Stimulated activated CD4-positive, alpha-beta T cell treated with anti-CD3 and anti-CD28 coated beads, Interleukin-1b, Interleukin-23, amount 100 ng/mL, for 24 hours (primary cell): ENCODE measurements at places on chromosomes 11 and 22.

GRCh38 chr11:22339611-22340010 is 1.4 kb downstream of the SLC17A6 start:
- no peak for DNase-seq

DNA sequence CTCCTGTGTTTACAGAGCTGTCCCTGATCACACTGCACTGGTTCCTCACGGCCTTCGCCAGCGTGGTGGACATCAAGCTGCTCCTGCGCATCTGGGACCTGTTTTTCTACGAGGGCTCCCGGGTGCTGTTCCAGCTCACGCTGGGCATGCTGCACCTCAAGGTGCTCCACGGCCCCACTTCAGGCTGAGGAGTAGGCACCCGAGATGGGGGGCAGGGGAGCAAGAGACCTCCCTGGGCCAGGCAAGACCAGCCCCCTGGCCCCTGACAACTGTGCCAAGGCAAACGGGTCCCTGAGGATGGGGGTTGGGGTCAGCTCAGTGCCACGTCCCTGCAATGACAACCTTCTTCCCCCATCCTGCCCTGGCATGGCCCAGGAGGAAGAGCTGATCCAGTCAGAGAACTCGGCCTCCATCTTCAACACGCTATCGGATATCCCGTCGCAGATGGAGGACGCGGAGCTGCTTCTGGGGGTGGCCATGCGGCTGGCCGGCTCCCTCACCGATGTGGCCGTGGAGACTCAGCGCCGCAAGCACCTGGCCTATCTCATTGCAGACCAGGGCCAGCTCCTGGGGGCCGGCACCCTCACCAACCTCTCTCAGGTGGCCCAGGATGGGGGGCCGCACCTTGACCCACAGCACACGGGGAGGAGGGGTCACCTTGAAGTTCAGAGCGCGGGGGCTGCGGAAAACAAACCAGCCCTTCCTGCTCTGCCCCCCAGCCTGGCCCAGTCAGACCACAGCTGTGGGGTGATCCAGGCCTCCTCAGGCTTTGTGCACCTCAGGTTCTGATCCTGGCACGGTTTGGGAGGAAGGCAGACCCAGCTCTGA is 35.9 kb downstream of the SGSM3 start:
- DNase-seq = no peak

DNA sequence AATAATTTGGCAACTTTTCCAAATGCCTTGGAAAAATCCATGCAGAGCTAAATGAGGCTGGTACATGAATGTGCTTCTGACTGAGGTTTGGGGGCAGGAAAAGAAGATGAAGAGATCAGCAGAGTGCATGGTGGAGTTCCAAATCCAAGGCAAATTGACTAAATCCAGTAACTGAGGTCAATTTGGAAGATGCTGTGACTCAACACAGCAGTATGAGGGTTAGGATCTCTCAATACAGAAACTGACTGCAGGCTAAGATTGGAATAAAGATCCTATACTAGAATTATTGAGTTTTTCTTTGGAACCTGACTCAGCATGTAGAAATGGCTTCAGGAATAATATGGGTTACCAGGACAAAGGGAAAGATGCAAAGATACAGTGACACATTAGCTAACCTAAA is 99.3 kb upstream of the FAT3 start:
- no peak for DNase-seq

DNA sequence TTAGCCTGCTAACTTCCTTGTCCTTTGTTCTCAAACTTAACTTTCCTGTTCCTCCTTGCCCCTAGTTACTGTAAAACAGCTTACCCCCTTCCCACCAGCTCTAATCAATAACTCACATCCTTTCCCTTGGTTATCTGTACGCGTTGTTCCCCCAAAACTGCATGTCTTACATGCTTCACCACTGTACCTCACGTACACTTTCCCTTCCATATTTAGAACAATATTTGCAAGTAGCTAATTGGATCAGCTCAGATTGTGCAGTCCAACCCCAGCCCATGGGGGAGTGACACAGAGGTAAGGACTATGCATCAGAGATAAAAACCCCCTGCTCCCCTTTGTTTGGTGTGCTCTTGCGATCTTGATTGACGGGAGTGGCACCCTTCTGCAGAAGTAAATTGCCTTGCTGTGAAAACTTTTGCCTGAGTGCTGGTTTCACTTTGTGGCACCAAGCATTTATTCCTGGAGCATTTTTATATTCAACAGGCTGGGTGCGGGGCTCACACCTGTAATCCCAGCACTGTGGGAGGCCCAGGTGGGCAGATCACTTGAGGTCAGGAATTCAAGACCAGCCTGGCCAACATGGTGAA is 30.9 kb downstream of the MIF start:
- no peak for DNase-seq

DNA sequence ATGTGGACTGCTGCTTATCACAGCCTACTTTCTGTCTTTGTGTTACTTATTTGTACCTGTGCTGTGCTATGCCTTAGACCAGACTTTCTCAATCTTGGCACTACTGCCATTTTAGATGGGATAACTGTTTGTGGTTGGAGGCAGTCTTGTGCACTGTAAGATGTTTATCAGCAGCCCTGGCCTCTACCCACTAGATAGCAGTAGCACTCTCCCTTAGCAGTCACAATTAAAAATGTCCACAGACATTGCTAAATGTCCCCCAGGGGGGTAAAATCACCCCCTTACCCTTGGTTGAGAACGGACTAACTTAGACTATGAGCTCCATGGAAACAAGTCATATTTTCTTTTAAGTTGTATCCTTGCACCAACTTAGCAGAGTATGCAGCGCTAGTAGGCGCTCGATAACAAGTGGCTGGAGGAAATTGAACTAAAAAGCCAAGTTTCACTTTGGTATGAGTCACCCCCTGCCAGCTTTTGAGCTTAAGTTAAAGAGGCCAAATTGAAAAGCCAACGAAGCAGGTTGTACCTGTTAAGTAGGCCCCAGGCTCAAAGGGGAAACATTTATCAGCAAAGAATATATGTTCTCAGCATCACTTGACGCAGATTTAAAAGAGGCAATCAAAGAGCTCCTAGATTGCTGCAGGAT is 304.8 kb upstream of the SORL1-AS1 start:
- no peak for DNase-seq

- DNase-seq = peak; percentile 57
These were observed 112.7 kb downstream of the VPREB1 start for GRCh38 chr22:22357024-22357883.

GRCh38 chr11:93653080-93653479 is 8.4 kb upstream of the CEP295 start:
- no peak for DNase-seq

DNA sequence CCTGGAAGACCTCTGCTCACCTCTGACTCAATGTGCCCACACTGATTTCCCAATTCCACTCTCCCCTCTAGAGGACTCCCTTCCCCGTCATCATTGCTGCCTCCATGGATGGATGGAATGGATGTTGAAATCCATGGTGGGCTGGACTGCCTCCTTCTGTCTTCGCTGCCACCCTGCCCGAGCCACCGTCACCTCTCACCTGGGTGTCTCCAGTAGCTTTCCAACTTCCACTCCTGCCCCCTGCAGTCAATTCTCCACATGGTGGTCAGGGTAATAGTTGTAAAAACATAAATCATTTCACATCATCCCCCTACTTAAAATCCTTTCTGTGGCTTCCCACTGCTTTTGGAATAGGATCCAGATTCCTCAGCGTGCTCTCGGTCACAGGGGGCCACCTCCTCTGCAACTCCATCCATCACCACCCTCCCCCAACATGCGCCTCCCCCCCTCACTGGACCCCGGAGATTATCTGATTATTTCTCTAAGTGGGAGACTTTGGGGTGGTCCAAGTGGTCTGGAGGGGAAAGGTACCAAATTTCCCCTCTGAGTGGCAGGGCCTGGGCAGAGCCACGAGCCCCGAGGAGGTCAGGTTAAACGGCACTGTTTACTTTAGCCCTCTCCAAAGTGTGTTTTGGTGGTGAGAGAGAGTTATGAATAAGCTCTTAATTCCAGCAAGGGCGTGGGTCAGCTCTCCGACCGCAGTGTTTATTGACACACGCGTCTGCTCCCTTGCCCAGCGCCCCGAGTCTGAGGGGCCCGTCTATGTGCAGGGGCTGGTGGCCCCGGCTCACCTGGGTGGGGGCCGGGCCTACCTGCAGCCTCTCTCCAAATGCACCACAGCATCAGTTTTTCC is 313.7 kb downstream of the MN1 start:
- DNase-seq = no peak
